ENCODE measurements at places on chromosomes 3 and 15.

DNA sequence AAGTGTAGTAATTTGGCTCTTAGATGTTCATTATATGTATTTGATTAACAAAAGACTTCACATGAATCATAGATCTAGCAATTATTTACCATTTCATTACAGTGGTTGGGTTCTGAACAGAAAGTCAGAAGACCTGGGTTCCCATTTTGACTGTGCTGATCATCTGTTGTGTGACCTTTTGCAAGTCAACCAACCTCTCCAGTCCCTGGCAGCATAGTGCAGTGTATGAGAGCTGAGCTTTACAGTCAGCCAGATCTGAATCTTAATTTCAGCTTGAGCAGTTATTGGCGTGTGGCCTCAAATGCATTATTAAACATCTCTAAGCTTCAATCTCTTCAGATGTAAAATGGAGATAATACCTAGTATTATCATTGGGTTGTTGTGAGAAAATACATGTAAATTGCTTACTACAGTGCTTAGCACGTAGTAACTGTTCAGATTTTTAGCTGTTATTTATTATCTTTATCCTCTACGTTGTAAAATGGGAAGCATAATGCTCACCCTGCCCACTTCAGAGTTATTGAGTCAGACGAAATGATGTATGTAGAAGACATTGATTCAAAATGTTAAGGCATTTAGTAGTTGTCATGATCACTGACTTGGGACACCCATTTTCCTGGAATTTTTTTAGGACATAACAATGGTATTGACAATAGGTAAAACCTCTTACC is 104.0 kb downstream of the KLHL25 start:
- no peak for DNase-seq

- DNase-seq: no peak
These were observed 18.7 kb downstream of the UQCC5 start for GRCh38 chr3:52555056-52555455.

DNA sequence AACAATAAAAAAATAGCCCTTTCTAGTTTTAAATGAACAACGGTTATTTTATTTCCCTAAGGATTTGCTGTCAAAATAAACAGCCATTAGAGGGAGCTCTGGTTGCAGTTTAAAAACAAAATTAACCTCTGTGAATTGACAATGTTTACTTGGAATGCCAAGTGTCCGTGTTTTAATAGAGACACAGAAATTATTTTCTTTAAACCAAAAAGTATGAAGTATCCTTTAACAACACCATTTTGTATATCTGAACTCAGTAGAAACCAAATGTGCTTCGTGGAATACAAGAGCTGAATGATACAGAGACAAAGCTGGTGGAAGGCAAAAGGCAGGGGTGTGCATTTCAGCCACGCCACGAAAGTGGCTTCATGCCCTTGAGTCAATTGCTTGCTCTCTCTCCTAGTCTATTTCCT is 74.4 kb downstream of the MOBP start:
- DNase-seq: no peak

GRCh38 chr15:36614016-36614415 is 34.6 kb downstream of the CDIN1 start:
- no peak for DNase-seq

DNA sequence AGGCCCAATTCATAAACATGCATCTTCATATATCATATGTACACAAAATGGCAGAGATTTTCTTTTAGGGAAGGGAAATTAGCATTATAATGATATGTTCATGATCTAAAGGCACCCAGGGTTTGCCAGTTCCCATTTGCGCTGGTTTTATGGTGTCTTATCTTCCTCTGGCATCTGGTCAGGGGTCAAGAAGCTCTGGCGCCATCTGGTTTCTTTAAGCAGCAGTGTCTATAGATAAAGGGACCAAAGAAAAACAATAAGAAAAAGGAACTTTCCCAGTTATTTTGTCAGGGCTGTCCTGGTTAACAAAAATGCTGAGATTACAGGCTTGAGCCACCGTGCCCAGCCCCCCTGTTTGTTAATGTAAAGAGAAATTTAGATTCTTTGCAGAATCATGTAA is 3.3 kb upstream of the DCP1A start:
- no peak for DNase-seq

DNA sequence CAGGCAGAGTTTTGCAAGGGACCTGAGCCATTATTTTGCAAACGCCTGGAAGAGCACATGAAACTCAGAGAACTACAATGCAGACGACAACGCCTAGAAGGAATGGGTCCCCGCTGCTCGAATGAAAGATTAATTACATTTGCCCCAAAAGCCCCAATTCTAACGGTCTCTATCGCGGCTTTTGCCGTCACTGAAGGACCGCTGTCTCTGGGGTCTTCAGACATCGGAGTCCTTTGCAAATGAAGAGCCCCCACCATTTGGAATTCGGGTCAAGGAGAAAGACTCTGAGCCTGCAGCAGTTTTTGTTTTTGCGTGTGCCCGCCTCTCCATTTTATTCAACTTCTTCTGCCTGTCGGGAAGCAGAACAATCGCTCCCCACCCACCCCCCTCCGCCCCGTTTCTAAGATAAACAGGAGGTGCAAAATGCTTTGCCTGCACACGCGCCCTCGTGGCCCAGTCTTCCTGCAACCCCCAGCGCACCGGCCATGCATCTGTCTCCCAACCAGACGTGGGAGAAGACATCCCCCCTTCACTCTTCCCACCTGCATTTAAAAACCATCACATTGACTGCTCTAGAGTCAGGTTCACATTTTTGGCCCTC is 13.5 kb downstream of the SOX2 start:
- no peak for DNase-seq

DNA sequence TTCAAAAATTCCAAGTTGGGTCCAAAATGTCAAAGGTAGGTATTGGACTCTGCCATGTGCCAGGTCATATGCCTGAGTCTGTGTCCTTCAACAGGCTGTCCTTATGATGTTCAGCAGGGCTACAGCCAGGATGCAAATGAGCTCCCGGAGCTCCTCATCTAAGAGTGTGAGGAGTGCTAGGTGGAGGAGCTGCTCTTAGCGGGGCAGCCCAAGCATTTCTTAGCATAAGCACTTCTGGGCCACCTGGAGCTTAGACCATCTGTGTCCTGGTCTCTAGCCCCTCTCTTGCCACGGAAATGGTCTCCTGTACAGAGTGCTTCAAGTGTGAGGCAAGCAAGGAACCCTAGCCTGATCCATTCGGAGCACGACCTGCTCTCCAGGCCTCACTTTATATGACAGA is 64.6 kb upstream of the PRR23C start:
- DNase-seq: no peak

GRCh38 chr3:71345429-71346040 is 238.0 kb downstream of the FOXP1 start:
- no peak for DNase-seq

DNA sequence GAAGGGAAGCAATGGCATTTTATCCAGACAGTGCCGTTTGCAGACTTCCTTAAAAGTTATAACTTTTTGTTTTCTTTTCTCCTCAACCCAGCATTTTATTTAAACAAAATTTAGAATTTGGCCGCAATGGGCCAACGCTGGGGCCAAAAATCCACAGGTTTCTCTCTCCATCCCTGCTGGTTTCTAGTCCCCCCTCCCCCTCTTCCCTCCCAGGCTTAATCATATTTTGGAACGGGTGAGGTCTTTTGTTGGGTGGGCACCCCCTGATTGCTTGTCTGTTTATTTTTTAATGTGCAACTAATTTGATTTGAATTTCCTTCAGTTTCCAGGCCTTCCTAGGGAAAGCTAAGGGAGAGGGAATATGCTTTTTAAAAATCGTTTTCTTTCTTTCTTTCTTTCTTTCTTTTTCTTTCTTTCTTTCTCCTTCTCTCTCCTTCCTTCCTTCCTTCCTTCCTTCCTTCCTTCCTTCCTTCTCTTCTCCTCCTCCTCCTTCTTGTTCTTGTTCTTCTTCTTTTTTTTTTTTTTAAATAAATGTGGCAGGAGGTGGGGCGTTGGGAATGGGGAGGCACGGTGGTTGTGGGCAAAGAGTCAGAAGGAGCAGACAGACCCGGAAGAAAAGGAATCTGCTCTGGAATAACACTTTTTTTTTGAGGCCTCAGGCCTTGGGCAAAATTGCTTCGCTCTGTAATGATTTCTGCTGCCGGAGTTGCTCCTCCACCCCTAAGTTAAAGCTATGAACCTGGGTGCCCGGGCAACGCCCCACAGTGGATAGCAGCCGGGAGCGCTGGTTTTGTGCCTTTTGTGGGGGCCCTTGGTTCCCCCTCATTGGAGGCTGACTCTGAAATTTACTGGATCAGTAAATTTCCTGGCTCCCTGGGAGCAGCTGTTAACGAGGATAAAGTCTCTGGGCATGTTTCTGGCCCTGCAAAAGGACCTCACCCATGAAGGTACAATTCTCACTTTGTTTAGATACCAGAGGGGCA is 1.9 kb downstream of the FNDC3B start:
- DNase-seq: no peak

DNA sequence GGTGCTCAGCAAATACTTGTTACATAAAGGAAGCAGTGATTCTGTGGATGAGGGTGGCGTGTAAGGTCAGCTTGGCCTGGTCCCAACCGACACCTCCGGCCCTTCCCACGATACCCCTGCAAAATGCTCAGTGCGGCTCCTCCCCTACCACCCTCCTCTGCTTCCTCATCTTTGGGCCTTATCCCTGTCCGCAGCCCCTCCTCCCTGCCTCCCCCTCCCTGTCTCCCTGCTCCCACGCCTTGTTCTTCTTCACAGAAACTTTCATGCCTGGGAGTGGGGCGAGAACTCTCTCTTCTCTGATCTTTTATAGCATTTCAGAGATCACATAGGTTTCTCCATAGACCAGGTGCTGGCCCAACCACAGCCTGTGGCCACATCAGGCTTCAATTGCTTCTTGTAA is 75.0 kb upstream of the ATP2B2 start:
- no peak for DNase-seq

GRCh38 chr15:25939122-25939521 is 76.0 kb upstream of the ATP10A start:
- DNase-seq: no peak

DNA sequence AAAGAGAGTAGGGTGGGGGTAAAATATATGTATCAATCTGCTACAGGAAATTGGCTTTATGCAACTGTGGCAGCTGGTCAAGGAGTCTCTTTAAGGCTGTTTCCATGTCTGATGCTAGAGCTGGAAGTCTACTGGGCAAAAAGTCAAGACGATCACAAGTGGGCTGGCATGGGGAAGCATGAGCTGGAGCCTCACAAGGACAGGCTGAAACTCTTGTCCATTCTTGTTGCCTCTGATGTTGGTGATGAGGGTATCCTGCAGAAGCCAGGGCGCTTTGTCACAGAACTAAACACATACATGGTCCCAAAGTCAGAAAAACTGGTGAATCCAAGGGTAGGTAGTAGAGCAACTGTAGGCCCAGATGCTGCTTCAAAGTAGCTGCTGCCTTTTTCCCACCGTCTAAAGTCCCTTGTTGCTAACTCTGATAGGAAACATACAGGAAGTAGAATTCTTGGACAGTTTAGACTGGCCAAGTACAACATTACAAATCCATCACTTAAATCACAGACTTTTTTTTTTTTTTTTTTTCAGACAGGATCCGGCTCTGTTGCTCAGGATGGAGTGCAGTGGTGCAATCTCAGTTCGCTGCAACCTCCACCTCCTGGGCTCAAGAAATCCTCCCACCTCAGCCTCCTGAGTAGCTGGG is 54.2 kb downstream of the RPL39L start:
- DNase-seq: no peak

GRCh38 chr3:62954580-62954979 is 79.4 kb upstream of the CADPS start:
- DNase-seq: no peak

- DNase-seq: no peak
These were observed 83.9 kb upstream of the TGFBR2 start for GRCh38 chr3:30522476-30522875.

- DNase-seq: no peak
These were observed 804 bp upstream of the BRPF1 start for GRCh38 chr3:9730657-9731205.

- DNase-seq: no peak
These were observed 988.0 kb downstream of the SQOR start for GRCh38 chr15:46622851-46623250.

- DNase-seq: no peak
These were observed 261.6 kb upstream of the LMCD1 start for GRCh38 chr3:8239718-8240695.

GRCh38 chr3:151795276-151795675 is 18.6 kb upstream of the AADAC start:
- DNase-seq: no peak

GRCh38 chr15:67444100-67444499 is 76.8 kb upstream of the C15orf61 start:
- no peak for DNase-seq

- DNase-seq: no peak
These were observed 166.6 kb upstream of the ZNF717 start for GRCh38 chr3:75951941-75952340.

GRCh38 chr15:69679623-69680228 is 227.1 kb downstream of the RPLP1 start:
- DNase-seq: no peak

- DNase-seq: no peak
These were observed 64.1 kb downstream of the CCDC33 start for GRCh38 chr15:74300057-74300795.

DNA sequence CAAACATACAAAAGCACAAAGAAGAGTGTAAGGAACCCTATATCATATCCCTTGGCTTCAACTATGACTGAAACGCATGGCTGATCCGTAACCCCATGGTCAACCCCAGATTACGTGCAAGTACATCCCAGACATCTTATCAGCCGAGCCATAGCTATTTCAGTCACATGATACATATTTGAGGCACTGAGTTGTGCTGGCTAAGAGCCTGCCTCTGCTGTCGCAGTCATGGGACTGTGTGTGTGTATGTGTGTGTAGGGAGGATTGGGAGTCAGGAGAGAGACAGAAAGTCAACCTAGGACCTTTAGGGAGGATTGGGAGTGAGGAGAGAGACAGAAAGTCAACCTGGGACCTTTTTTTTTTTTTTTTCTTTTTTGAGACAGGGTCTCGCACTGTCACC is 8.4 kb downstream of the ST6GAL1 start:
- DNase-seq: no peak

DNA sequence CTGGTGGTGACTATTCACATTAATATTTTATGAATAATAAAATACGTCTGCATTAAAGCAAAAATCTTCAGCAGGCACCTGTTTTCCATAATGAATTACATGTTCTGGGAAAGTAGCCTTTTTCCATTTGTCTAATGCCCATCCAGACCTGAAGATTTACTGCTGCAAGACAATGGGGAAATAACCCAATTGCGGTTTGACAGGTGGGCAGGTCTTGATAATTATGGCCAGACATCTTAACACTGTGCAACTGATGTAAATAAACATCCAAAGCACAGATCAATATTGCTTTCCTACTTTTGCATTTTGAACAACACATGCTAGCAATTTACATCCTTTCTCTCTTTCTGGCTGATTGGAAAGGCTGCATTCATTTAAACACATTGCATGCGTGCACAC is 173.9 kb downstream of the MEIS2 start:
- no peak for DNase-seq

- no peak for DNase-seq
These were observed 93.8 kb downstream of the FRMD5 start for GRCh38 chr15:44101286-44101685.
